ENCODE measurements at places on chromosomes 5 and 9.

DNA sequence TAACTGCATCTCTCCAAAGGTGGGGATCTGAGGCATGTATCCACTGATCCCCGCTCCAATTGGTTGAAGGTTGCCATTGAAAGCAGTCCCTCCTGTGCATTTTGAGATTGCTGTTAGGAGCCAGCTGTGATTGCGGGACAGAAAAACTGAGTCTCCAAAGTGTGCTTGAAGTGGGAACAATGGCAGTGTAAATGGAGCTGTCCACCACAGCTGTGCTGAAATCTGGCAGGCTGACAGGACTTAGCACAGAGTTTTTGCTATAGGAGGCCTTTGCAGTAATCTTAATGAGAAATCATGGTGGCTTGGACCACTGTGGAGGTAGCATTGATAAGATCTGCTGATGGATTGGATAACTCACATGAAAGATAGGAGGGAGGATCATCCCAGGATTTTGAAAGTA, 3.3 kb downstream of the RNF20 start:
- DNase-seq: no peak

DNA sequence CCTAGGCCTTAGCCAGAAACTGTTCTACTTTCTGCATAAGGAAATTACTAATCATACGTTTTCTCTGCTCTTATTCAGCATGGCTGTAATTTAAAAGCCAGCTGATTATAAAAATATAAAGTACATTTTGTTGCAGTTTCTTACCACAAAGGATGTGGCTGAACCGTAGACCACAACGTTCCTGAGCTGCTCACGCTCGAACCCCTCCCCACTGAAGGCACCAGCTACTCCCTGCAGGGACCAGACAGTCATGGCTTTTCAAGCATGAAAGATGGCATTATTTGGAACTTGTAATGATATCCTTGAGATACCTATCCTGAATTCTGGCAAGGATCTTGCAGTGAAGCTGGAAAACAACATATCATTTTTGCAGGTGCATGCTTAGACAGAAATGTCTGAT, 91.8 kb upstream of the DMRT1 start:
- no peak for DNase-seq

GRCh38 chr5:169973056-169973455, 7.2 kb downstream of the INSYN2B start:
- DNase-seq: no peak

DNA sequence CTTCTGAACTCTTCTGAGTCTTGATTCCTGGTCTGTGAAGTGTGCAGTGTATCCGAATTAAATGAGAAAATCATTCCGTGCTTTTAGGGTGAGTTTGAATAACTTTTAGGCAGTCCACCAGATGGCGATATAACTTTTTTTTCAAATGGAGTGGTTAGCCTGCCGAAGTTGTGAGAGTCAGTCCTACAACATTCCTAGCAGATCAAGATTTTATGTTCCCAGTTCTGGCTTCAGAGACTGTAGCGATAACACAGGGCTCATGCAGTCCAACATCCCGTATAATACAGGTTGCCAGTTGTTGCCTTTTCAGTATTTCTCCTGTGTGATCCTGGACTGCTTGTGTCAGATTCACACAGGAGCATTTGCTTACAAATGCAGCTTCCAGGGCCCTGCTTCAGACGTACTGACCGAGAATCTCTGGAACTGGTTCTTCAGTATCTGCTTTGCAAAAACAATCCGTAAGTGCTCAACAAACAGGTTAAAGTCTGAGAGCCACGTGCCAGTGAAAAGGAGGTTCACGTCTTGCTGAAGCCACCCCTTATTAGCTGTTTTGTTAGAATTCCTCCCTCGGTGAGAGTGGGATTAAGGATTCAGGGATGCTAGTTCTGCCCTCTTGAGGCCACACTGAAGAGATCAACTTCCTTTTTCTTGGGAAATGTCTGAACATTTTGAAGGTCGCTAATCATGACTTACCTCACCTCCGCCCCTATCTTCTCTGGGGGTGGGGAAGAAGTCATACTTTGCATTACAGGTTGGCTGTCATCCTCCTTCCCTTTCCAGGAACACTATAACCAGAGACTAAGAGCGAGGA, 22.8 kb downstream of the SMIM3 start:
- DNase-seq: no peak

Data from head of caudate nucleus (tissue), 42 donors.